Chondrocyte (in vitro differentiated cells): ENCODE measurements at places on chromosomes 12 and 14. TPM values are rescaled to one million over a fixed set of nuclear protein-coding genes. Genes with fewer than 3 reads are reported as not detected.

DNA sequence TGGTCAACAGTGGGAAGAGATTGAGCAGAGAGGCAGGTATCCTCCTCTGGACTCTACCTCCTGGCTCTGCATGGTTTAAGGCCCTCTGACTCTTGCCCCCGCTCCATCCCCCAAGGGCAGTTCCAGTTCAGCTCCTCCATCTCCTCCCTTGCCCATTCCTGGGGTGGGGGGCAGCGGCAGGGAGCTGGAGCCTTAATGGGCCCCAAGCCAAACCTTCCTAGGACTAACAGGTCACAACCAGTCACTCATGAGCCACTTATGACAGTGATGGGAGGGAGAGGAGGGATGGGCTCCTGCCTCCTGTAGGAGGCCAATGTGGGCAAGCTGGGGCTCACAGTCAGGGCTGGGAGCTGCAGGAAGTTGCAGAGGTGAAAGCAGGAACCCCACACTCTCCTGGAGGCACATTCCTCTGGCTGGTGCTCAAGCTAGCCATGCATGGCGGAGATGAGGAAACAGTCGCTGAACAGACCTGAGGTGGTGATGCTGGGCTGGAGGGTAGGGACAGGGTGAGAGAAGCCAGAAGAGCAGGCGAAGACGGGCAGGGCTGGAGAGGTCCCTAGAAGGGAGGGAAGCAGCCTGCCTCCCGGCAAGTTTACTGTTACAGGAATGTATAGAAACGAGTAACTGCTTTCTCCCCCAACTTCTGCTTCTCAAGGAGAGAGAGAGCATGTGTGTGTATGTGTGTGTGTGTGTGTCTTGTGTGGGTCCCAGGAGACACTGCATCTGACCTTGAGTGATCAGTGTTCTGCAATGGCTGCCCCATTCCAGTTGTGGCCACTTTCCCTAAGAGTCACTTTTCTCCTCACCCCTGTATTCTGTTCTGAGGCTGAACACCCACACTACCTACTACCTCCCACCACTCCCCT is 5.0 kb upstream of the RAPGEF3 start:
- H3K36me3 ChIP-seq: no peaks in the 10 kb centered on the region
- DNase-seq: no peak
- H3K27me3 ChIP-seq: no peaks in the 10 kb centered on the region
- no peak overlapping the region for H3K27ac ChIP-seq

DNA sequence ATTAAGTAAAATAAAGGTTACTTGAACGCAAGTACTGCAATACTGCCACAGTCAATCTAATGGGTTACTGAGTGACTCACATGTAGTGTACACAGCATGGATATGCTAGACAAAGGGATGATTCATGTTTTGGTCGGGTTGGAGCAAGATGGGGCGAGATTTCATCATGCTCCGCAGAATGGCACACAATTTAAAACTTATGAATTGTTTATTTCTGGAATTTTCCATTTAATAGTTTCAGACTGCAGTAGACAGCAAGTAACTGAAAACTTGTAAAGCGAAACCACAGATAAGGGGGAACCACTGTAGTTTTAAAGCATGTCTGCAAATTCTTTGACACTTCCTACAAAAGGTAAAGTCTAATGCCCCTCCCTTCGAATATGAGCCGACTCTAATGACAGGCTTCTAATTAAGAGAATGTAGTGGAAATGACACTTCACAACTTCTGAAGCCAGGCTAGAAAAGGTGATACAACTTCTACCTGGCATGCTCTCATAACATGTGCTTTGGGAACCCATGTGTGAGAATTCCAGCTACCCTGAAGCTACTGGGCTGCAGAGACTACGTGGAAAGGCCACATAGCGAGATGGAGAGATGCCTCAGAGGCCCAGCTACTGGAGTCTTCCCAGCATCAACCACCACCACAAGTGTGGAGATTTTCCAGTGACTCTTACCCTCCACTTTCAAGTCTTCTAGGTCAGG is 13.9 kb upstream of the TCP11L2 start:
- H3K36me3 ChIP-seq: no peaks in the 10 kb centered on the region
- DNase-seq: no peak
- H3K27me3 ChIP-seq: no peaks in the 10 kb centered on the region

- no peak for DNase-seq
- no peaks in the 10 kb centered on the region for H3K4me1 ChIP-seq
- H3K27me3 ChIP-seq: peaks cover 5% of the 10 kb centered on the region
- no peak overlapping the region for H3K27ac ChIP-seq
Measured at GRCh38 chr12:103336940-103337339, 158.8 kb downstream of the C12orf42 start.

- peaks cover 17% of the 10 kb centered on the region for H3K27me3 ChIP-seq
- H3K36me3 ChIP-seq: peaks cover 2% of the 10 kb centered on the region
- H3K4me1 ChIP-seq: peaks cover 37% of the 10 kb centered on the region
- no peak for DNase-seq
- H3K4me3 ChIP-seq: no peak overlapping the region
Measured at GRCh38 chr12:56877195-56878009, 56.8 kb downstream of the SDR9C7 start.

DNA sequence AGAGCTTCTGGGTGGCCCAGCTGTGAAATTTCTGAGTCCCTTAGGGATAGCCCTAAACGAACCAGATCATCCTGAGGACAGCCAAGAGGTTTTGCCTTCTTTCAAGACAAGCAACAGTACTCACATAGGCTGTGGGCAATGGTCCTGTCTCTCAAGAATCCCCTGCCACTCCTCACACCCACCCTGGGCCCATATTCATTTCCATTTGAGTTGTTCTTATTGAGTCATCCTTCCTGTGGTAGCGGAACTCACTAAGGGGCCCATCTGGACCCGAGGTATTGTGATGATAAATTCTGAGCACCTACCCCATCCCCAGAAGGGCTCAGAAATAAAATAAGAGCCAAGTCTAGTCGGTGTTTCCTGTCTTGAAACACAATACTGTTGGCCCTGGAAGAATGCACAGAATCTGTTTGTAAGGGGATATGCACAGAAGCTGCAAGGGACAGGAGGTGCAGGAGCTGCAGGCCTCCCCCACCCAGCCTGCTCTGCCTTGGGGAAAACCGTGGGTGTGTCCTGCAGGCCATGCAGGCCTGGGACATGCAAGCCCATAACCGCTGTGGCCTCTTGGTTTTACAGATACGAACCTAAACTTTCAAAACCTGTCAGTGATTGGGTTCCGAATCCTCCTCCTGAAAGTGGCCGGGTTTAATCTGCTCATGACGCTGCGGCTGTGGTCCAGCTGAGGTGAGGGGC is 38.9 kb downstream of the DAD1 start:
- no peaks in the 10 kb centered on the region for H3K36me3 ChIP-seq
- no peak for DNase-seq
- H3K4me3 ChIP-seq: no peak overlapping the region
- H3K27ac ChIP-seq: peak overlapping the region; percentile 69

DNA sequence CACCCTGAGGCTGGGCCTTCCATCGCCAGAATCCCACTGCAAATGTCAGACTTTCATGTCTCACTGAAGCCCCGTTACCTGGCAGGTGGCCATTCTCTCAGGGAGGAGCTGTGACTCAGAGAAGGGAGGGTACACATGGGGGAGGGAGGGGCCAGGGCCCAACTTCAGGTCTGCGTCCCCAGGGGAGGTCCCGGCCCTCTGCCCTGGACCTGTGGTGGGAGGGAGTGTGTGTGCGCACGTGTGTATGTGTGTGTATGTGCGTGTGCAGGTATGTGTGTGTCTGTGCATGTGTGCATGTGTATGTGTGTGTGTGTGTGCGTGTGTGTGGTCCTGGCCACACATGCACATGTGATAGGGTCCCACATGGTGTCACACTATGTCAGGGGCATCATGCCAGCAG is 50.9 kb downstream of the MVK start:
- DNase-seq: no peak
- no peaks in the 10 kb centered on the region for H3K4me1 ChIP-seq
- H3K27me3 ChIP-seq: peaks cover 53% of the 10 kb centered on the region
- H3K36me3 ChIP-seq: peaks cover 1% of the 10 kb centered on the region
- no peak overlapping the region for H3K27ac ChIP-seq
- no peak overlapping the region for H3K4me3 ChIP-seq

- no peak overlapping the region for H3K4me3 ChIP-seq
- H3K27ac ChIP-seq: no peak overlapping the region
- no peaks in the 10 kb centered on the region for H3K36me3 ChIP-seq
- H3K4me1 ChIP-seq: peaks cover 8% of the 10 kb centered on the region
Measured at GRCh38 chr14:34981743-34982420, 910 bp upstream of the SRP54 start.

DNA sequence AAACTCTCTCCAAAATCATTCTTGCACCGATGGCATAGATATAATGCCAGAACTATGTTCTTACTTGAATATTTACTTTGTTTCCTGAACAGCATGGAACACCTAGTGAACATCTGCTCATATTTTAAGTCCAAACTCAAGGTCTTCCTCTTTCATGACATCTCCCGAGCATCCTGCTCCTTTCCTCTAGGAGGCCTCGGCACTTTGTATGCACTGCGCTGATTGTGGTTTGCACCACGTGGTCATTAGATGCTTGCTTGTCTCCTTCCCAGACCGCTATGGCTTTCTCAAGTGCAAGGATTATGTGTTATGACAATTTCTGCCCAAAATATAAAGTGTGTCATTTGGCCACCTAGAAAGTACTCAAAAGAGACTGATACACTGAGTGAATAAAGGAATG is 912.0 kb downstream of the GALC start:
- H3K4me3 ChIP-seq: no peak overlapping the region
- no peaks in the 10 kb centered on the region for H3K36me3 ChIP-seq
- no peak for DNase-seq
- H3K27ac ChIP-seq: no peak overlapping the region
- H3K27me3 ChIP-seq: no peaks in the 10 kb centered on the region

DNA sequence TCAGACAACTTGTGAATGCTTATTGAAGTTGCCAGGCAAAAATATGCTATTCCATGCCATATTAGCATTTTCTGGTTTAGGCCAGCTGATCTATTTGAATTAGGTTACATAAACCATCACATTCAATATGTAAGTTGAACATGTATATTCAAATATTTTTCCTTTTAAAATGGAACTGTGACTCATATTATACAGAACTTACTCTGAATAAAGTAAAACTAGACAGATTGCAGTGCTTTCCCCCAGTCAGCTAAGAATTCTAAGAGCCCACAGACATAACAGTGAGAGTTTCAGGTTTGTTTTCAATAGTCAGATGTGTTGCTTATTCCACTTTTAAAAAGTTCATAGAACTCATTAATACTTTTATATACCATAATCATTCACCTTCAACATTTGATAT is 119.8 kb downstream of the MGST1 start:
- no peak for DNase-seq
- H3K4me3 ChIP-seq: no peak overlapping the region

GRCh38 chr12:64268409-64268808 is 46.3 kb upstream of the KICS2 start:
- no peaks in the 10 kb centered on the region for H3K27me3 ChIP-seq
- no peak overlapping the region for H3K27ac ChIP-seq
- DNase-seq: no peak
- no peaks in the 10 kb centered on the region for H3K36me3 ChIP-seq
- H3K4me3 ChIP-seq: no peak overlapping the region

DNA sequence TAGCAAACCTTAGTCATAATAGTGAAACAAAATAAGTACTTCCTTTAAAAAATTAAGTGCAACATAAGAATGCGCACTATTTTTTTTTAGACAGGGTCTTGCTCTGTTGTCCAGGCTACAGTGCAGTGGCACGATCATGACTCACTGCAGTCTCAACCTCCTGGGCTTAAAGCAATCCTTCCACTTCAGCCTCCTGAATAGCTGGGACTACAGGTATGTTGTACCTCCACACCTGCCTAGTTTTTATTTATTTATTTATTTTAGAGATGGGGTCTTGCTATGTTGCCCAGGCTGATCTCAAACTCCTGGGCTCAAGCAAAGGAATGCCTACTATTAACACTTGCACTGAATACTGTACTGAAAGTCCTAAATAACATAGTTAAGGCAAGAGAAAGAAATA is 93.8 kb downstream of the NUMB start:
- no peak overlapping the region for H3K27ac ChIP-seq
- no peak overlapping the region for H3K4me3 ChIP-seq
- H3K27me3 ChIP-seq: no peaks in the 10 kb centered on the region
- no peak for DNase-seq

GRCh38 chr12:68932961-68933893 is at the start of gene CPM:
Gene CPM (minus strand): TSS chr12:68933171. CDS start chr12:68932837, 334 bp downstream.
- H3K27ac ChIP-seq: no peak within 1 kb of the TSS
- peak within 1 kb of the TSS; percentile 66 for H3K4me3 ChIP-seq
- no peak for DNase-seq
- peaks cover 2% of the 10 kb centered on the region for H3K36me3 ChIP-seq

DNA sequence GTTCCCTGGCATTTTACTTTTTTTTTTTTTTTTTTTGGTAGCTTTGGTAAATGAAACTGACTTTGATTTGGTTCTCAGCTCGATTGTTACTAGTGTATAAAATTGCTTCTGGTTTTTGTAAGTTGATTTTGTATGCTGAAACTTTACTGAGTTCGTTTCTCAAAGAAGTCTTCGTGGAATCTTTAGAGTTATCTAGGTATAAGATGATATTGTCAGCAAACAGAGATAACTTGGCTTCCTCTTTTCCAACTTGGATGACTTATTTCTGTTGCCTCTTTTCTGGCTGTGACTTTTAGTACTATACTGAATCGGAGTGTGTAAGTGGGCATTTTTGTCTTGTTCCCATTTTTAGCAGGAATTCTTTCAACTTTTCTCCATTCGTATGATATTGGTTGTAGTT is 28.1 kb downstream of the USP15 start:
- no peak overlapping the region for H3K27ac ChIP-seq
- peaks cover 5% of the 10 kb centered on the region for H3K36me3 ChIP-seq
- no peak overlapping the region for H3K4me3 ChIP-seq
- H3K4me1 ChIP-seq: peaks cover 70% of the 10 kb centered on the region
- no peak for DNase-seq

GRCh38 chr14:52258783-52259182 is 8.7 kb upstream of the PTGDR start:
- no peaks in the 10 kb centered on the region for H3K4me1 ChIP-seq
- H3K27ac ChIP-seq: no peak overlapping the region
- H3K36me3 ChIP-seq: peaks cover 2% of the 10 kb centered on the region
- no peak for DNase-seq

- DNase-seq: no peak
- no peaks in the 10 kb centered on the region for H3K36me3 ChIP-seq
- peaks cover 34% of the 10 kb centered on the region for H3K27me3 ChIP-seq
- H3K4me1 ChIP-seq: peaks cover 12% of the 10 kb centered on the region
- H3K27ac ChIP-seq: no peak overlapping the region
- H3K4me3 ChIP-seq: no peak overlapping the region
Measured at GRCh38 chr14:24053548-24054323, 1.9 kb downstream of the CARMIL3 start.

Gene GDF3
- not detected in 3 replicates for total RNA-seq

Gene RPS29
- total RNA-seq: 697 to 843 TPM (median 729 TPM) in 3 replicates

Gene ITGB7
- total RNA-seq: 0.37 to 0.46 TPM in 2 of 3 replicates, not detected in the other

Gene TAS2R10
- total RNA-seq: 0.46 to 1.1 TPM (median 0.47 TPM) in 3 replicates

Gene ACSS3
- 1.9 to 5.6 TPM (median 2.2 TPM) in 3 replicates for total RNA-seq

Gene DDHD1
- total RNA-seq: 12.9 to 16.5 TPM (median 13.7 TPM) in 3 replicates

Gene C14orf132
- 33.0 to 99.3 TPM (median 33.2 TPM) in 3 replicates for total RNA-seq
